ENCODE measurements at places on chromosomes 7 and 10. TPM values are rescaled to one million over a fixed set of nuclear protein-coding genes. Genes with fewer than 3 reads are reported as not detected.

GRCh38 chr7:34158368-34159153 lies 253.2 kb downstream of the BMPER start:
- H3K4me3 ChIP-seq = no peak overlapping the region
- DNase-seq = peak; percentile 70
- H3K36me3 ChIP-seq = no peaks in the 10 kb centered on the region
- peaks cover 10% of the 10 kb centered on the region for H3K4me1 ChIP-seq

COL13A1 gene
- 6.4 TPM for total RNA-seq

- peak overlapping the region; percentile 32 for H3K27ac ChIP-seq
- no peak overlapping the region for H3K4me3 ChIP-seq
- peak; percentile 78 for DNase-seq
- H3K36me3 ChIP-seq = no peaks in the 10 kb centered on the region
- peaks cover 17% of the 10 kb centered on the region for H3K4me1 ChIP-seq
Observed at GRCh38 chr10:109899356-109900331, 23.7 kb downstream of the XPNPEP1 start.

CYP2C19 gene
- not detected for total RNA-seq

WDR86 gene
- total RNA-seq = 1.0 TPM

AMPH gene
- 3.6 TPM for total RNA-seq

DNA sequence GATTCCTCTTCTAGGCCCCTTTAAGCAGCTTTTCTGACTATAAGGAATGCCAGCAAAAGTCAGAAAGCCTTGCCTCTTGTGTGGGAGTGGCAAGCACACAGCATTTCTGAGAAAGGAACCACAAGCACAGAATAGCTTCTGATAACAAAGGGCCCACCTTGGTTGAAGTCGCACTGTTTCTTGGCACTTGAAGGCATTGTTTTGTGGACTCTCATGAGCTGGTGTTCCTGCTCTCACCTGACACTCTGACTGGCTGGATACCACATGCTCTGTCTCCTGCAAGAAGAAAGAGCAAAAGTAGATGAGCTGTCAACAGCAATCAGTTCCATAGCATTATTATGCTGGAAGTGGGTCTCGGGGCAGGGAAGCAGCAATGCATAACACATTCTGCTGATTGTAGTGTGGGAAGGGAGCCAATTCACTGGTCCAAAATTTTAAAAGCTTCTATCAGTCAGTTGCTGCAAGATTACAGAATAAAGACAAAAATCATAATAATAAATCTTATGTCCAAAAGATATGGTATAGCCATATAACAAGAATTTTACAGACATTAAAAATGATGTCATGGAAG lies 38.4 kb downstream of the FAM13C start:
- no peak for DNase-seq
- no peaks in the 10 kb centered on the region for H3K27me3 ChIP-seq
- no peak overlapping the region for H3K27ac ChIP-seq
- no peak overlapping the region for H3K4me3 ChIP-seq

GRCh38 chr7:57308631-57309408 lies 141.2 kb upstream of the ZNF716 start:
- H3K36me3 ChIP-seq = no peaks in the 10 kb centered on the region
- H3K27ac ChIP-seq = no peak overlapping the region
- no peak for DNase-seq
- H3K4me3 ChIP-seq = no peak overlapping the region

GRCh38 chr10:100618091-100618615 lies 82.4 kb downstream of the HIF1AN start:
- H3K4me1 ChIP-seq = no peaks in the 10 kb centered on the region
- peaks cover 22% of the 10 kb centered on the region for H3K27me3 ChIP-seq
- H3K27ac ChIP-seq = no peak overlapping the region

- H3K4me3 ChIP-seq = no peak overlapping the region
- no peak overlapping the region for H3K27ac ChIP-seq
- DNase-seq = no peak
- no peaks in the 10 kb centered on the region for H3K4me1 ChIP-seq
- H3K36me3 ChIP-seq = peaks cover 2% of the 10 kb centered on the region
Observed at GRCh38 chr7:750111-750905, 23.2 kb upstream of the PRKAR1B start.

HOXA7 gene
- 1.2 TPM for total RNA-seq

- no peak for DNase-seq
- H3K27me3 ChIP-seq = no peaks in the 10 kb centered on the region
- H3K4me3 ChIP-seq = no peak overlapping the region
- peaks cover 13% of the 10 kb centered on the region for H3K4me1 ChIP-seq
Observed at GRCh38 chr7:92626281-92626809, 36.2 kb upstream of the FAM133B start.

AASS gene
- 31.6 TPM for total RNA-seq

GRCh38 chr7:156167417-156167807 lies 355.1 kb upstream of the SHH start:
- no peak overlapping the region for H3K27ac ChIP-seq
- no peak overlapping the region for H3K4me3 ChIP-seq
- H3K36me3 ChIP-seq = no peaks in the 10 kb centered on the region
- H3K27me3 ChIP-seq = no peaks in the 10 kb centered on the region

KCP gene
- total RNA-seq = 0.50 TPM

DNA sequence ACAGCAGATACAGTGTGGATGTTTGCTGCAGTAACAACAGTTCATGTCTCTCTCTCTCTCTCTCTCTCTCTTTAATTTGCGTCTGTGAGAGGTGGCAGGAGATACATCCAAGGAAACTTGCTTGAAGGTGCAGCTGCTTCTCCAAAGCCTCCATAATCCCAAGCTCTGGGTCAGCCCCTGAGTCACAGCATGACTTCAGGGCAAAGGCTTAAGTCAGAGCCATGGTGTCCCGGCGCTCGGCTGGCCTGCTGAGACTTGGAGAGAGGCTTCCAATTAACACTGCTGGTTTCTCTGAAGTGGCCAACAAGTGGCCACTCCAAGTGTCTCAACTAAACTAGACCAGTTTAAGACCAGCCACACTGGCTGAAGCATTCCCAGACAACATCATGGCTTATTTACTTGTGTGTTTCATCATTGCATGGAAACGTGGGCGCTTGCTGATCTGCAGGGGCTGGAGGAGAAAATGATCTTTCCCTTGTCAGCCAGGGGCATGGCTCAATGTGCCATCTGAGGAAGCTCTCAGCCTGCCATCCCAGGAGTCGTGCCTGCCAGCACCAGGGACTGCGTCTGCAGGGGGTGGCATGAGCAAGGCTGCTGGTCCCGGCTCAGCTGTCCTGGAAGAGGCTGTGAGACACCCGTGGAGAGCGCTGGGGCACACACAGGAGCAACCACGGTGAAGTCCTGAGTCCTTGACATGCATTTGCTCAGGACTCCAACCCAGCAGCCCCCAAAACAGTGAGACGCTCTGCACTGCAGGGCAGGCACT lies 254.2 kb downstream of the COBL start:
- no peak for DNase-seq
- H3K27me3 ChIP-seq = no peaks in the 10 kb centered on the region
- no peaks in the 10 kb centered on the region for H3K4me1 ChIP-seq
- H3K4me3 ChIP-seq = no peak overlapping the region
- no peaks in the 10 kb centered on the region for H3K36me3 ChIP-seq

GRCh38 chr7:113715262-113715661 lies 203.5 kb downstream of the PPP1R3A start:
- H3K36me3 ChIP-seq = no peaks in the 10 kb centered on the region
- no peaks in the 10 kb centered on the region for H3K4me1 ChIP-seq
- H3K4me3 ChIP-seq = no peak overlapping the region
- H3K27ac ChIP-seq = no peak overlapping the region
- DNase-seq = no peak

DNA sequence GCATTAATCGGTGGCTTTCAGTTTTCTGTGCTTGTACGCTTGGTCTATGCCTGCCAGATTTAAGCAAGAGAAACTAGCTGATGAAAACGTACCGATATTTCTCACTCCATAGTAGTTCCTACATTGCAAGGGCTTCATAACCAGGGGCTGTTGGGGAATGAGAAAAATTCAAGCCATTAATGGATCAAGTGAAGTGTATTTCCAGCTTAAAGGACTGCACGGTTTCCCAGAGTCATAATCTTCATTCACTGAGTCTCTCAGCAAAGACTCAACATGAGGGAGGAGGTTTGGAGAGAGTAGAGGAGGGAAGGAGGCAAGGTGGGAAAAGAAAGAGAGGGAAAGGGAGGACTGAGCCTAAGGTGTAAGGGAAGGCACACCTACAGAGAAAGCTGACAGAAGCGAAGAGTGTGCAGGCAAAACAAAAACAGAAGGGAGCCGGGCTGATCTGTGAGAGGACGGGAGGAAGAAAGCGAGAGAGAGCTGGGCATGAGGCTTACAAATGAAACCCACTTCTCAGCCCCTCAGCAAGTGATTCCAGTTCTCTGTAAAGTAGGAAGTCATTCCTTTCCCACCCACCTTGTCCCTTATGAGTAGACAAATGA lies 625 bp downstream of the GIMAP2 start:
- no peaks in the 10 kb centered on the region for H3K4me1 ChIP-seq
- DNase-seq = no peak
- no peaks in the 10 kb centered on the region for H3K36me3 ChIP-seq
- H3K4me3 ChIP-seq = peak overlapping the region; percentile 41
- no peak overlapping the region for H3K27ac ChIP-seq

DNA sequence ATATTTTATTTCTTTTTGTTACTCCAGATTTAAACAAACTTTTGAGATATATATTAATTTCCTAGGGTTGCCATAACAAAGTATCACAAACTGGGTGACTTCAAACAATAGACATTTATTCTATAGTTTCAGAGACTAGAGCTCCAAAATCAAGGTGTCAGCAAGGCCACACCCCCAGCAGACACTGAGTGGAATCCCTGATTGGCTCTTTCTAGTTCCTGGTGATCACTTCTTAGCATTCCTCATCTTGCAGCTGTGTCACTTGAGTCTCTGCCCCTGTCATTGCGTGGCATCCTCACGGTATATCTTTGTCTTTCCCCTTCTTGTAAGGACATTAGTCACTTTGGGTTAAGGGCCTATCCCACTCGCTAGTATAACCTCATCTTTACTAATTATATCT lies 7.6 kb upstream of the SLC26A3 start:
- peaks cover 2% of the 10 kb centered on the region for H3K27me3 ChIP-seq
- no peaks in the 10 kb centered on the region for H3K36me3 ChIP-seq
- DNase-seq = no peak

AHCYL2 gene
- 7.4 TPM for total RNA-seq

DNA sequence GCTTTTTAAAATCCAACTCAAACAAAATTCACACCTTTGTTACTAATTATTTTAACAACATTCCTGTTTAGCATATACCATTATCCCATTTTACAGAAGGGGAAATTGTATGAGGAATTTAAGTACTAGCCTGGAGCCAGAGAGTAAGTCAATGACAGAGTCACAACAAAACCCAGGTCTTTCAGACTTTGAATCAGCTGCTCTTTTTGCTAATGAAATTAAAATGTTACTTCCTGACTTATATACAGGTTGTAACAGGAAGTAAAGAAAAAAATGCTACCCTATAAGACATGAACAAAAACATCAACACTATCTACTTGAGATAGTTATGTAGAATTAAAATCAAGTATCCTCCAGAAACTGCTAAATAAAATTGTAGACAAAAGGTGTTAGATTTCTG lies 82.6 kb upstream of the ASAH2 start:
- no peaks in the 10 kb centered on the region for H3K36me3 ChIP-seq
- H3K27me3 ChIP-seq = no peaks in the 10 kb centered on the region
- H3K27ac ChIP-seq = no peak overlapping the region

- DNase-seq = no peak
- no peaks in the 10 kb centered on the region for H3K27me3 ChIP-seq
Observed at GRCh38 chr7:18637516-18637915, 142.0 kb downstream of the HDAC9 start.

- no peak overlapping the region for H3K27ac ChIP-seq
- DNase-seq = peak; percentile 73
- no peaks in the 10 kb centered on the region for H3K36me3 ChIP-seq
- no peaks in the 10 kb centered on the region for H3K27me3 ChIP-seq
Observed at GRCh38 chr7:12670743-12671520, 16.5 kb upstream of the ARL4A start.

DNA sequence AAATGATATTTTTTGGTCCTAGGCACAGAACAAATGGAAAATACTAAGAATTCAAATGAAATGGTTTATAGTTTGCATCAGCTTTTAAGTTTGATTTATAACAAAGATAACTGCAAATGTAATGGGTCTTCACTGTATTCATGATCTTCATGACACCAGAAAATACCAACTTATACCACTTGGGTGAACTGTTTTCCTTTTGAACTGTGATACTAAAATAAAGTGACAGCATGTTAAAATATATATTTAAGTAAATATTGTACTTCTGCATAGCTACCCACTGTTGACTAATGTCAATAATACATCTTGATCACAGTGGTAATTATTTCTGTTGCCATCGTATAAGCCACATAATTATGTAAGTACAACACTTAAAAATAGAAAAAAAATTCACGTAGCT lies 442.0 kb upstream of the ANKRD30A start:
- no peak for DNase-seq
- no peak overlapping the region for H3K27ac ChIP-seq
- H3K27me3 ChIP-seq = no peaks in the 10 kb centered on the region
- H3K4me1 ChIP-seq = no peaks in the 10 kb centered on the region

GRCh38 chr7:82268632-82269031 lies 174.9 kb downstream of the CACNA2D1 start:
- H3K27me3 ChIP-seq = no peaks in the 10 kb centered on the region
- DNase-seq = peak; percentile 14
- H3K27ac ChIP-seq = no peak overlapping the region
- H3K36me3 ChIP-seq = no peaks in the 10 kb centered on the region

DENND2A gene
- 39.0 TPM for total RNA-seq
